ENCODE measurements at places on chromosomes 13 and 19.
A peak's percentile ranks its signal among the peaks of the same experiment; 100 is the strongest.

DNA sequence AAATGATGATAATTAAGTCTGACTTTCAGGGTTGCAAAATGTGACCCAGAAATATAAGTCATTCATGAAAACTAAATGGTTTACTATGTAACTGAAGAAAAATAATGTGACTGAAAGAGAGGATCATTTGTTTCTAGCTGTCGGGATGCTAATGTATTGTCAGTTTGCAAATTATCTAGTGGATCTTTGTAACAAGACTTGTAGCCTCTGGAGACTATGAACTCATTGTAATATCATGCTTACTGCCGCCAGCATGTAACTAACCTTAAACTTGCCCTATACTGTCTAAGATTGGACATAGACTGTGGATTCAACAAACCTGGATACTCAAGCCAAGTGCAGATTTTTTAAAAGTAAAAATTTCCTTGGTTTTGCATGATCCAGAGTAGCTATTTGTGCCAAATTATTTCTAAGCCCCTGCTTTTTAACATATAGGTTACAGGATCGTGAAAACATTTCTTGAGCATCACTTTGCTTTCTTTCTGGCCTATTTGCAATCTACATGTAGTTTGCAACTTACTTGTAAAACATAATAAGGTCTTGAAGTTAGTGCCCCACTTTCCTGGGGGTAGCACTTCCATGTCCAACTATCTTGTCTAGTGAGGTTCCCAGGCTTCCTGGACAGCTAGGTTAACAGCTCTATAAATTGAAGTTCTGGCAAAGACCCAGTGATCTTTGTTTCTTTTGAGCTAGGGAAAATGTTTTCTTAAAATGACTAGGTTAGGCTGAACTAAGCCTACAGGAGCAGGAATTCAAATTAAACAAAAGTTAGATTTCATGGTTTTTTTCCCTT lies 3.3 kb upstream of the POSTN start:
- no peak for DNase-seq

DNA sequence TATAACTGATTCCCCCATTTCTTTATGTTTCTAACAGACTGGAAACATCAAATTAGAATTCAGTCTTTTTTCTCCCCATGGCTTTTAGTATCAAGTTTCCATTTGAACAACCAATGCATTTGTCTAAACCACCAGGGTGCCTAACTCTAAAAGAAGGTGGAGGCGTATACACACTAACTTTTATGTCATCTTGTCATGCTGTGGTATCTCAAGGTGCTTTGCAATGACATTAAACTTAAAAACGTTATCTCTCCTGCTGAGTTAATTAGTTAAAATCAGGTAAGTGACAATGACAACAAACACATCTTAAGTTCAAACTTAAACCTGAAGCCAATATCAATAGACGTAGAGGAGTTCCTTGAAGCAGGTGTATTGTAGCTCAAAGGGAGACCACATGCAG lies 1001.7 kb downstream of the PCDH17 start:
- no peak for DNase-seq

DNA sequence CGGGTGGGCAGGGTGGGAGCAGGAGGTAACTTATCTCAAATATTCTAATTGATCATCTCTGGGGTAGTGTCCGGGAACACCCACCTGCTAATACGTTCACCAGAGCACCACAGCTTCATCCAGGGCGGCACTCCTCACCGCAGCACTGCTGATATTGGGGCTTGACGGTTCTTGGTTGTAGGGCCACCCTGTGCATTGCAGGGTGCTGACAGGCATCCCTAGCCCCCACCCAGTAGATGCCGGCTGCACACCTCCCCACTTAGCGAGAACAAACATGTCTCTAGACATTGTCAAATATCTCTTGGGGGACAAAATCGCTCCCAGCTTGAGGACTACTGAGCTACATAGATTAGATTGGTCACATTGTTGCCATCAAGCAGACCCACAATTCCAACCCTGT lies 73.9 kb upstream of the WASF3 start:
- DNase-seq = no peak

DNA sequence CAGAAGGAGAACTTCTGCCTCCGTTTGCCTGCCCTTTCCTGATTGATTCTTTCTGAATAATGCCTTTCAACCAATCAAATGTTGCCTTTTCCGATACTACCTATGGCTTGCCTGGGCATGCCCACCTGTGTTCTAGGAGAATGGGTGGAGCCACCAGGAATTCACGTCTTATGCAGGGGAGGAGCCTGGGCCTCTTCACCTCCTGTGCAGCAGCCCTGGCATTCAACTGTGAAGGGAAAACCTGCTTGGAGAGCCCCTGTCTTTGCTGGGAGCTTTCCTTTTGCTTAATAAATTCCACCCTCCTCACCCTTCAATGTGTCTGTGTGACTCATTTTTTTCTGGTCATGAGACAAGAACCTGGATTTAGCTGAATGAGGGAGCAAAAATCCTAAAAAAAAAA lies 730.7 kb downstream of the UQCRFS1 start:
- no peak for DNase-seq

GRCh38 chr19:7254590-7254989 lies 39.6 kb downstream of the INSR start:
- DNase-seq = no peak

- no peak for DNase-seq
Observed at GRCh38 chr19:34430738-34431625, 2.8 kb downstream of the UBA2 start.

DNA sequence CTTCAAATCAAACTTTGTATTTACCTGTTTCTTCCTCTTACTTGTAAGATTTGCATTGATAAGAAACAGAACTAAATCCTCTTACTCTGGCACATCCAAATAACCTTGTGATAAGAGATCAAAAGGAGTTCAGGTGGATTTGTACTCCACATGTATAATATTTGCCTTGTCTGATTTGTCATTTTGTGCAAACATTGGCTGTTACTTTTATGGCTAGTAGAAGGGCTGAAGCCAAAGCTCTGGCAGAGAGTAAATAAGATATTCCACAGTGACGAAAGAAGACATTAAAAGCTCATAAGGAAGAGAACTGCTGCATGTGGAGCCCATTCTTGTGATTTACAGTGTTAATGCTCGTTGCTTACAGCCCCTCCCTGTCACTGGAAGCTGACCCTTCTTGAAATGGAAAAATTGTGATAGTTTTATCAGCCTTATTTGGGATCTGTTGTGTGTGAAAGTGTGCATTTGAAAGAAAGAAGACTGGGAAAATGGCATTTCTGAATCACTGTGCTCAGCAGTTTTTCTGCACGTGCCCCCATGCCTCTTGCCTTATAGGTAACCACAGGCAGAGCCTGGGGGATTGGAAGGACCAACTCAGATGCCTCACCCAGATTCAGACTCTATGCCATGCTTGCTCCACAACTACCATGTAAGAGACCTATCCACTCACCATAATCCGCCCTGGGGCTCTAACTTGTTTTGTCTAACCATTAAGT lies 68.2 kb downstream of the OXGR1 start:
- DNase-seq = no peak

DNA sequence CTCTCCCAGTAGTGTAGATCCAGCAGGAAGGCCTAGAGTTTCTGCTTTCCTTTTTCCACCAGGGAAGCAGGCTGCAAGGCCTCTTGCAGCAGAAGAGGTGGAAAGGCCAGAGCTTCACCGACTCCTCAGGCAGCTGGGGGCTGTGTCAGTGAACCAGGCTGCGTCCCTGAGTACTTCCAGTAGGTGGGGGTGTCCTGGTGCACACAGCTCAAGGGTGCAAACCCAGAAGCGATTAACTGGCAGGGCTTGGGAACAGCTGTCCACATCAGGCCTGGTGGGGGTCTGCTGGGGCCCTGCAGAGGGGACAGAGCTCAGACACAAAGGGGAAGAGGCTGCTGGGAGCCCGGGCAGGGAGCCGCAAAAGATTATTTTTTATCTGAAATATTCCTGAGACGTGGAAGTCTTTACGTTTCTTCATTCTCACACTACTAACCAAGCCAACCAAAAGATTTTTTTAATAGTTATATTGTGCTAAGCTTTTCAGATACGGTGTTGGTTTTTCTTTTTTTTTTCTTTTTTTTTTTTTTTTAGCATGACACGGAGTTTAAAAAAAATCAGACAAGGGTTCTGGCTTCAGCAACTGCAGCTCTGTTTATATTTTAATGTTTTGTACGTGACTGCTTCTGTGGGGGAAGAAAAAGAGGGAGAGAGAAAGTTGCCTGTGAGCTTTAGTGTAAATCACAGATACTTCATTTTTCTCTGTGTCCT lies 11.0 kb downstream of the TSHZ3 start:
- DNase-seq = no peak

DNA sequence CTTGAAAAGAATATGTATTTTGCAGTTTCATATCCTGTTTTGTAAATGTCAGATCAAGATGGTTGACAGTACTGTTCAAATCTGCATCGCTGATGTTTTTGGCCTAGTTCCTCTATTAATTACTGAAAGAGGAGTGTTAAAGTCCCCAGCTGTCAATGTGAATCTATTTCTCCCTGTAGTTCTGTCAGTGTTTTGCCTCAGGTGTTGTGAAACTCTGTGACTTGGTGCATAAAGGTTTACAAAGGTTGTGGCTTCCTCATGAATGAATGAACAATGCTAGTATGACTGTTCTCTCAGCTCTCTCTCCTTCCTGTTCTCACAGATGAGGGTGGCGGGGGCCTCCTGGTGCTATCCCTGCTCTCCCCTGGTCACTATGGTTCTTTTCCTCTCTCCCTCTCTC lies 142.4 kb downstream of the MYCBP2 start:
- DNase-seq = no peak

GRCh38 chr13:60398907-60399589 lies 2.0 kb downstream of the TDRD3 start:
- no peak for DNase-seq

- DNase-seq = no peak
Observed at GRCh38 chr19:29813642-29814041, 1.9 kb downstream of the CCNE1 start.

DNA sequence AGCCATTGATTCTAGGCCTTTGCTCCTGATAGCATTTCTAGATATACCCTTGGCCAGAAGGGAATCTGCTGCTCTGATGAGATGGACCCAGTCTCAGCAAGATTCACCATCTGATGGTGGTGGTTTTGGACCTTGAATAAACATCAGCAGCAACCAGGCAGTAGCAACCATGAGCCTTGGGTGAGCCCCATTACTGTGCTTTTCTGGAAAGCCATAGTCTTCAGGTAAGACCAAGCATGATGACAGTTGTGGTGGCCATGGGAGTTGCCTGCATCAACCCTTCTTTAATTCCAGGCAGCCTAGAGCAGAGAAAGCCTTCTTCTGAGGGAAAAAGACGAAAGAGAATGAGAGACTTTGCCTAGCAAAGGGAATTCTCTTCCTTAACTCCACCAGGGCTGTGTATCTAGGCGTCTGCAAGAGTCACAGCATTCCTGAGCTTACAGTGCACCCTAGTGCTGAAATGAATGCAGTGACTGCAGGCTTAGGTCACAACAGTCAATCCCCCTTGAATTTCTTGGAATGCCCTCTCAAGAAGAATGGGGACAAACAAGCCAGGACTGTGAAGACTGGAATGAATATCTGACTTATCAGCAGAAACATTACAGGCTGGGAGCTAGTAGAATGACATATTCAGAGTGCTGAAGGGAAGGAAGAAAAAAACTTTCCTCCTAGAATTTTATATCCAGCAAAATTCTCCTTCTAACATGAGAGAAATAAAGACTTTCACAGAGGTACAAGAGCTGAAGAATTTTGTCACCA lies 942.4 kb upstream of the PCDH20 start:
- DNase-seq = peak; percentile 2

DNA sequence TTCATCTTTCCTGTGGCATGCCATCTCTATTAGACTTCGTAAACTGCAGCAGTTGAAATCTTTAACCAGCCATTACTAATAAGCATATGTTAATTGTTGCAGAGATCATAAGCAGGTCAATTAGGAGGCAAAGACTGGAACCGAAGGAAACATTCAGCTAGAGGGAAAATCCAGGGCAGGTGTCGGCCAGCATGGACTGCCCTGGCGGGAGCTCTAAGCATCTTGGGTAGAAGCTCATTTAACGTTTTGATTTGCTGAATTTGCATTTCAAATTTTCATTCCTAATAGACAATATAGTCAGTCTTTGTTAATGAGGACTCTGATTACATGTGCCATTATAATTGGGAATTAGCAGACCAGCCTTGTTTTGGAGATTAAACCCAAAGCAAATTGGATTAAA lies 238.6 kb downstream of the POU4F1 start:
- no peak for DNase-seq

DNA sequence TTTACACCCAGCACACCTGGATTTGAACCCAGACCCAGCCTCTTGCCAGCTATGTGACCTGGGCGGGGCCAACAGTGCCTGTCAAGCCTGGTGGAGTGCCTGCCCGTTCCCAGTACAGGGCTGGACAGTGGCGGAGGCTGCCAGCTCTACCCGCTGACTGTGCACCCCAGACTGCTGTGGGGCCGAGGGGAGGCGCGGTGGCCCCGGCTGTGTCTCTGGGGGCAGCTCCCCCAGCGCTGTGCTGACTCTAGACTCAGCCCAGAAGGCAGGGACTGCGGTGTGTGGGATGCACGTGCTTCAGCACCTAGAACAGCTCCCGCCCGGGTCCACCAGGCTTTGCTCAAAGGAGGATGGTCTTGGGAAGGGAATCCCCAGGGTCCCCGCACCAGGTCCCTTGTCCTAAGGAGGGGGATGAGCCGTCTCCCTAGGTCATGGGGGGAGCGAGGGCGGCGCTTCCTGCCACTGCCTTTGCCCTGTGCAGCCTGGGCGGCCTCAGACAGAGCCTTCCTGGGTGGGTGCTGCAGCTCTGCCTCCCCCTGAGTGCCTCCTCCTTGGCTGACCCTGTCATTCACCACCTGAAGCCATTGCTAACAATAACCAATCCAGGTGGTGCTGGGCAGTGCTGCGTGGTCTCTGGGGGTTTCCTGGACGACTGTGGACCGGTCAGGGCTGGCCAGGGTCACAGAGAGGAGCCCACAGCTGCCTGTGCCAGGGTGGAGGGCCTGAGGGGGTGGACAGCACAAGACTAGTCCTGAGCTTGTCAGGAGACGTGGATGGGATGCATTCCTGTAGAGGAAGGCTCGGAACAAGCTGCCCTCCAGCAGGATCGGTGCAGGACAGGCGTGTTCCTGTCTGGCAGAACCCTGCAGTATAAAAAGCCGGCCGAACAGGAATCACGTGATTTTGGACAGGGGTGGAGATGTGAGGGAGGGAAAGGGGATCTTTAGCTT lies 18.6 kb downstream of the TMEM255B start:
- DNase-seq = no peak

GRCh38 chr19:5326986-5327623 lies 13.5 kb downstream of the PTPRS start:
- no peak for DNase-seq

DNA sequence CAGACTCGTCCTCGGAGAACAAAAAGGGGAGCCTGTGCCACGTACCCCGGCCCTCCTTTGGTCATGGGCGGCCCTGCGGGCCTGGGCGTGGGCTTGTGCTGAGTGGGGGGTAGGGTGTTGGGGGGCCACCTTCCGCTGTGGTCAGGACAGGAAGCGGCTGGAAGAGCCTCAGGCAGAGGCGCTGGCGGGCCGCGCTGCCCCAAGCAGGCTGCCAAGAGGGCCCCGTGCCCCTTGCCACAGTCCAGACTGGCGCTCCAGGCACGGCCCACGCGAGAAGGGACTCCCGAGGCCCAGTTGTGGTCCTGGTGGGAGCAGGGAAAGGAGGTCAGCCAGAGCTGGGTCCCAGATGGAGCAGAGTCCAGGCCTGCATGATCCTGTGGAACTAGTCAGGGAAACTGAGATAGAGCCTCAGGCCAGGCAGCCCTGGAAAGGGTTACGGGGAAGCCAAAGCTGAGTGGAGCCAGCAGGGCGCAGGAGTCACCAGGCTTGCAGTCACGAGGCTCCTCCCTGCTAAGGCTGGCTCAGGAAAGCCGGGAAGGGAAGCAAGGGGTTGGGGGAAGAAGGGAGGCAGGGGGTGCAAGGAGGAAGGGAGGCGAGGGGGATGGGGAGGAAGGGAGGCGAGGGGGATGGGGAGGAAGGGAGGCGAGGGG lies 135.0 kb downstream of the CRYL1 start:
- DNase-seq = no peak
